Eye (tissue), 1 donor: ENCODE measurements at places on chromosomes 7 and 10.

DNA sequence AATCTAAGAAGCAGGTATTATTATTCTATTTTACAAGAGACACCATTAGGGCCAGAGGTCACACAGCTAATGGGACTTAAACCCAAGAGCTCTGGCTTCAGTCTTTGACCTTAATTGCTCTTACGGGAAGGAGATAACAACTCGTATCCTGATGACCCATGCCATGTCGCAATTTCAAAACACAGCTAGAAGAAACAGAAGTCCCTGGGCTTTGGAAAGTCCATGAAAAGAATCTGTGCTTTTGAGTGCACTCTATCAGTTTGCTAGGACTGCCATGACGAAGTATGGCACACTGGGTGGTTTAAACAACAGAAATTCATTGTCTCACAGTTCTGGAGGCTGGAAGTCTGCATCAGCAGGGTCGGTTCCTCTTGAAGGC lies 247.8 kb upstream of the AOAH start:
- DNase-seq, result no peak

DNA sequence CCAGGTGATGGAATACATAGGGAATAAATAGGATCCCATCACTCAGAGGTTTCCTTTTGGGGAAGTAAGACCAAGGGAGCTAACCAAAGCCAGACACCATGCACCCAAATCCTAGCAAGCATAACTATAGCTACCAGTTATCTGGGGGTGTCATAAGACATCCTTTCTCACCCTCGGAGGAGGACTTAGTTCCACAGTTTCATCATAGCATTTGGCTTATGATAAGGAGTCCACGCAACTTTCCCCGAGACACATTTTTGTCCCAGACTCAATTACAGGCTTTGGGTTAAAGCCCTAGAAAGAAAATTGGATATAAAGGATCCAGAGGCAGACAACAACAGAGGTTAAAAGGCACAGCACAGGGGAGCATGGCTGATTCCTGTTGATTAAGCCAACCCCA lies 442.9 kb downstream of the HTR7 start:
- no peak for DNase-seq

- DNase-seq, result no peak
Observed at GRCh38 chr7:44150466-44150832, 9.3 kb upstream of the MYL7 start.

DNA sequence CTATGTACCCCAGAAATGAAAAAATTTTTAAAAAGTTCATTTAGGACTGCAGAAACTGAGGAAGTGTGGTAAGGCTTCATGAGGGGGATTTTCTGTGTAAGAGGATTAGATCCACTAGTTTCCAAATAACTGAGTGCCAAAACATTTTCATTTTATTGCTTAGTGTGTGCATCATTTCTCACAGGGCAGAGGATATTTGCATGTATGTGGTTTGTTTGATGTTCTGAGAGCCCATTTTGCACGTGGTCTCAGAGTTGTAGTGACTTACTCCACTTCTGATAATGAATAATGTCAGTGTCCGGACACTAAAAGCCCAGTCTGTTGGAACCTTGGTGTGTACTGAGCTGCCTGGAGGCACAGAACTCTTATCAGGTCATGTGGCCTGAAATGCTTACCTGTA lies 299.9 kb downstream of the AUTS2 start:
- no peak for DNase-seq

- no peak for DNase-seq
Observed at GRCh38 chr10:68628576-68629127, 68.5 kb downstream of the TET1 start.

DNA sequence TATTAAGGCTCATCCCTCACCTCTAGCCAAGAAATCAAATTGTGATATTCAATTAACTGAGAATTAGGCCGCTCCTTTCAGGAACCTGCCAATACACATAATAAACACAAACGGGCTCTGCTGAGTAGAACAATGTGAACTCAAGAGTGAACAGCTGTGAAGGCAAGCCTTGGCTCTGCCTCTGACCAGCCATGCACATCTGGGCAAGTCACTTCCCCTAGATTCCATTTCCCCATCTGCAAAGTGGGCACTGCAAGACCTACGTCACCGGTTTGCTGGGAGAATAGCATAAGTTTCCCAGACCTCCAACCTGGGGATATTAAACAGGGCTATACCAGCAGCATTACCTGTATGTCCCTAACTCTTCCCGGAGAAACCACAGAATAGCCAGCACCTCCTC lies 355.2 kb downstream of the TNS3 start:
- no peak for DNase-seq

- no peak for DNase-seq
Observed at GRCh38 chr10:132058793-132059759, 6.7 kb upstream of the JAKMIP3 start.

DNA sequence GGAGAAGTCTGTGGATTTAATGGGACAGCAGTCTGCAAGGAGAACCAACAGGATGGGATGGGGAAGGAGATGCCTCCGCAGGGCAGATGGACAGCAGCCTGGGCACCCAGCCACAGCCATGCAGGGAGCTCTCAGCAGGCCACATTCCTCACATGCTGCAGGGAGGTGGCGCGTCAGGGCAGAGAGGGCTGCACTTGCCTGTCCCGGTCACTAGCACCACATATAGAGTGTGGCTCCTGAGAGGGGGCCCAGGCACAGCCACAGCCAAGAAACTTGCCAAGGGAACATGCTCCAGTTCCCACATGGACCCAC lies 86.8 kb upstream of the ZMIZ1 start:
- DNase-seq, result no peak

DNA sequence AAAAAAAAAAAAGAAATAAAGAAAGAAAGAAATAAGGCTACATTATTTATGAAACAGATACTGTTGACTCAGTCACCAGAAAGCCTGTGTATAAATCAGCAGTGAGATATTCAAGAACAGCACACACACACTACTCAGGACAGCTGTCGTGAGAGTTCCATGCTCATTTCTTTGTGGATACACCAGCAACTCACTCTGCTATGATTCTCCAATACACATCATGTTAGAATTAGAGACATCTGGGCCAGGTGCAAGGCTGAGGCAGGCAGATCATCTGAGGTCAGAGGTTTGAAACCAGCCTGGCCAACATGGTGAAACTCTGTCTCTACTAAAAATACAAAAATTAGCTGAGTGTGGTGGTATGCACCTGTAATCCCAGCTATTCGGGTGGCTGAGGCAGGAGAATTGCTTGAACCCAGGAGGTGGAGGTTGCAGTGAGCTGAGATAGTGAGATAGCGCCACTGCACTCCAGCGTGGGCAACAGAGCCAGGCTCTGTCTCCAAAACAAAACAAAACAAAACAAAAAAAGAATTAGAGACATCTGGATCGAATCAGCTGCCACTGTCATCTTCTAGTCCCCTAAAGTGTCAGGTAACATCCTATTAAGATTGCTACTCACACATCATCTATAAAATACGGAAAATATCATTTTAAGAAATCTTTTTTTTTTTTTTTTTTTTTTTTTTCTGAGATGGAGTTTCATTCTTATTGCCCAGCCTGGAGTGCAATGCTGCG lies 11.2 kb upstream of the NUPR2 start:
- no peak for DNase-seq
